ENCODE measurements at places on chromosomes 6 and 20.

GRCh38 chr6:166853371-166854325, 102.7 kb downstream of the RNASET2 start:
- DNase-seq, result no peak

GRCh38 chr6:44044154-44044539, 83.1 kb downstream of the MRPL14 start:
- no peak for DNase-seq

- no peak for DNase-seq
Observed at GRCh38 chr6:44057931-44058616, 69.2 kb downstream of the MRPL14 start.

- no peak for DNase-seq
Observed at GRCh38 chr6:54633601-54634000, 213.0 kb upstream of the FAM83B start.

DNA sequence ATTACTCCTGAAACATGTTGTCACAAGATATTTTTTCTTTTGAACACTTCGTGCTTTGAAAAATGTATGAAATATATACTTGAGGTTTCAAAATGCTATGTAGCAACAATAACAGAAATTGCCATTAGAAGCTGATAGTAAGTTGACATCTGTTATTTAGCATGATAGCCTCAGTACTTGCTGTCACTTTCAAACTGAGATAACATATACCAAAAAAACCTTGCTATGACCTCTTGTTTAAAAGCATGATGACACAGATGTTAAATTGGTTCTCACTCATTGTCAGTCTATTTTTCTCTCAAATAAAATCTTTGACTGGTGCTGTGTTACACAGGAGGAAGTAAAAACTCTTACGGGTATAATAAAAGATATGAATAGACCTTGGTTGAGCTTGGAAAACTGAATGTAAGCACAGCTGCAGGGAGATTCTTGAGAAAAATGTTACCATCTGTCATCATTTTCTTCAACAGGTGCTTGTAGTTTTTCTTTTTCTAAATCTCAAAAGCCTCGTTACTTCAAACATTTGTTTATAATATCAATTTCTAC, 18.6 kb downstream of the MOXD1 start:
- DNase-seq, result no peak

GRCh38 chr6:167397712-167398111, 72.8 kb downstream of the TTLL2 start:
- no peak for DNase-seq

- no peak for DNase-seq
Observed at GRCh38 chr20:19633985-19634384, 124.1 kb upstream of the RIN2 start.

- no peak for DNase-seq
Observed at GRCh38 chr20:38926934-38927616, 858 bp downstream of the FAM83D start.

GRCh38 chr6:111975466-111975865, 78.4 kb upstream of the CCN6 start:
- DNase-seq, result no peak

DNA sequence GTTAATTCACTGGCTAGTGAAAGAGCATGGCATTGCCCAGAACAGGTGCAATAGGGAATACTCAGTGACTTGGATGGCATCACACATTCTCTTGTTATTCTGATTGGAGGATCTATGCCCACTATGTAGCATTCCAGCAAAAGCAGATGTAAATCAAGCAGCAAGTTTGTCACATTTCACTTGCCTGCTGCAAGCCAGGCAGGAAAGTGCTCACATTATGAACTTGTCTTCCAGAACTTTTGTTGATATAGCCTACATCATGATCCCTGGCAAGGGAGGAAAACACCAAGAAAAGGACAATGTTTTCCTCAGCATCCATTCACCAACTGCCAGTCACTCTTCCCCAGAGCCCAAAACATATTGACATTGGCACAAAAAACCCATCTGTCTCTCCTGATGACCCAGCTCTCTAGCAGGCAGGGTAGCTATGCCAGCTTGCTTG, 77.8 kb downstream of the ARHGAP18 start:
- DNase-seq, result no peak

GRCh38 chr6:31948753-31949413, 3.0 kb downstream of the CFB start:
- no peak for DNase-seq

DNA sequence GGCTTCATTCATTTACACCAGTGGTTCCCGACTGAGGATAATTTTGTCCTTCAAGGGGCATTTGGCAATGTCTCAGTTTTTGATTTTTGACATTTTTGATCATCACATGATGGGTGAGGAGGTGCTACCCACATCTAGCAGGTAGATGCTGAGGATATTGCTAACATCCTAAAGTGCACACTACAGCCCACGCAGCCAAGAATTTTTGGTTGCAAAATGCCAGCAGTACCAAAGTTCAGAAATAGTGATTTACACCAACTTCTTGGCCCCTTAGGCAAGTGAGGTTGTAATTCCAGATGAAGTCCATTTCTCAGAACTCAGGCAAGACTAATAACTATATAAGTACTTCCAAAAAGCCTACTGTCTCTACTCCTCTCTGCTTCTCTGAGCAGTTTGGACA, 80.1 kb upstream of the TSHZ2 start:
- DNase-seq, result no peak

GRCh38 chr20:53291548-53291947, 302.1 kb downstream of the ZNF217 start:
- DNase-seq, result peak; percentile 65

DNA sequence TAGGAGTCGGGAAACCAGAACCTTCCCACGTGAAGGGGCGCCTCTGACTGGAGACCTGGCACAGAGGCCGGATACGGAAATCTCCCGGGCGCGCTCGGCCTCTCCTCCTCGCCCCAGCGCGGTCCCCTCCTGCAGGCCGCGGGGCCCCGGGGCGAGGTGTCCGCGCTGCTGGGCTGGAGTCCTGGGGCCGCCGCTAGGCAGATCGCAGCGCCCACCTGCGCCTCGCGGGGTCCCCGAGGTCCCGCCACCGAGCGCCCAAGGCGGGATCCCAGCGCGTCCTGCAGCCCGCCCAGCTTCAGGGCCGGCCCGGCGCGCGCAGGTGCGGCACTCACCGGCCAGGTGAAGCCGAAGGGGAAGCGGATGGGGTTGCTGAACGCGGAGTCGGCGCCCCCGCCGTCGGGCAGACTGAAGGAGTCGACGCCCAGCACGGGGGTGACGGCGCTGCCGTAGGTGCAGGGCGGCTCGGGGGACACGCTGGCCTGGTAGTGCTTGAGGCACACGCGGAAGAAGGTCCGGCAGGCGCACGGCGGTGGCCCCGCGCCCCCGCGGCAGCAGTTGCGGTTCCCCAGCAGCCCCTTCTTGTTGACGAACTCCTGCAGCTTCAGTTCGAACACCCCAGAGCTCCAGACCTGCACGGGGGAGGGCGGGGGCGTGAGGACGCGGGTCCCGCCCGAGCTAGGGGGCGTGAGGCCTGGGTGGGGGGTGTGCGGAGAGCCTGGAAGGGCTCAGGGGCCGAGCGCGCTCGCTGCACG, 1.5 kb downstream of the DLL1 start:
- no peak for DNase-seq

DNA sequence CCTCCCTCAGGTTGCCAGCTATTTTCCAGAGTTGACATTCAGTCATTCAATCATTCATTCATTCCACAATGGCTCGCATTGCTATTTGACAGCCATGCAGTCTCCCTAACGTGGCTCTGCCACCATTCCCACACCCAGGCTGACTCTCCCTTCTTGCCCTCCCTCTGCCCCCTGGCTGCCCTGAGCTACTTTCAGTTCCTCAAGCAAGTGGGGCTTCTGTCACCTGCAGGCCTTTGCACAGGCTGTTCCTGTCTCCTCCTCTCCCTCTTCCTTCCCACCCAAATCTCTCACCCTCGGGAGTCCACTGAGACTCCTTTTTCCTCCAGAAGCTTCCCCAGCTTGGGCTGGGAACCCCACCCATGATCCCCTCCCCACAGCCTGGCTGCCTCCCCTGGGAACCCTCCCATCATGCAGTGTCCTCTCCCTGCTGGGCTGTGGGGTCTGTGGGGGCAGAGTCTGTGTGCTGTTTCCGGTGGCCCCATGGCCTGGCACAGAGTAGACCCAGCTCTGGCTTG, 2.6 kb downstream of the PACSIN1 start:
- DNase-seq, result no peak

DNA sequence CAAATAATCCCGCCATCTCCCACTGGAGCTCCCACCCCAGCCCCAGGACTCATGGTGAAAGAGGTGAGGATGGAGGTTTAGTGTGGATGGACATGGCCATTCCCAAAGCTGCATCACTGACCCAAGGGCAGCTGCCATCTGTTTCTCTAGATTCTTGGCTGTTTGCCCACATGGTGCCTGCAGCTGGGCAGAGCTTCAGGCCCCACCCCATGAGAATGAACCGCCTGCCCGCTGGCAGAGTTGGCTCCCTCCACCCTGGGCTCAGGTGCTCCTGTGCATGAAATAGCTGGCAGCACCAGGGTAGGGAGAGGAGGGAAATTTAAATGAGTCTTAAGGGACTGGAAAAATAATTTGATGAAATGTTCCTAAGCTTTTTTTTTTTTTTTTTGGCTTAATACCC, 17.4 kb downstream of the SCML4 start:
- no peak for DNase-seq

DNA sequence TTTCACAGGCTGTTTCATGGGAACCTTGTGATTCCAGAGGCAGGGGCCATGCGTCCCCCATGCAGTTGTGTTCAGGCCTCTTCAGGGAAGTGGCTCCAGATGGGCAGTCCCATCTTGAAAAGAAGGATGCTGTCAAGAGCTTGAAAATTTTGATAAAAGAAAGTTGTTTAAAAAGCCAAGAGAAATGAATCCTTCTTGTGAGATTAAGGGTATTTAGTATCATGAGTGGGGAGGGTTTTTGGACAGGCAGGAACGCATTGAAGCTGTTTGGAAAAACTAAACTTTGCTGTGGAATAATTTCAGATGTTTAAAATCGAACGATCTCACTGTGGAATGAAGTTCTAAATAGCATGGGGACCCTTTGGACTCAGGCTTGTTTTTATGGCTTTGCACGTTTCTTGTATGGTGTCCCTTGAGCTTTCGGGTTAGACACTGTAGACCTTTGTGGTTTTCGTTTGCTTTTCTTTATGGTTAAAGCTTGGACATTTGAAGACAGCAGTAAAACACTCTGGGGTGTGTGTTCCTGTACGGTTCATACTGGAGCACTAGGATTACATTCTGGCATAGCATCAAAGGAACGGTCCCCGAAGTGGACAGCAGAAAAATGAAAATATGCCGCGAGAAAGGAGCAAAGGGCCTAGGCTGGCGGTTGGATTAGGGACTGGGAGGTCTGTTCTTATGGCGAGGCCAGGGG, 18.2 kb downstream of the KIF25 start:
- DNase-seq, result no peak

DNA sequence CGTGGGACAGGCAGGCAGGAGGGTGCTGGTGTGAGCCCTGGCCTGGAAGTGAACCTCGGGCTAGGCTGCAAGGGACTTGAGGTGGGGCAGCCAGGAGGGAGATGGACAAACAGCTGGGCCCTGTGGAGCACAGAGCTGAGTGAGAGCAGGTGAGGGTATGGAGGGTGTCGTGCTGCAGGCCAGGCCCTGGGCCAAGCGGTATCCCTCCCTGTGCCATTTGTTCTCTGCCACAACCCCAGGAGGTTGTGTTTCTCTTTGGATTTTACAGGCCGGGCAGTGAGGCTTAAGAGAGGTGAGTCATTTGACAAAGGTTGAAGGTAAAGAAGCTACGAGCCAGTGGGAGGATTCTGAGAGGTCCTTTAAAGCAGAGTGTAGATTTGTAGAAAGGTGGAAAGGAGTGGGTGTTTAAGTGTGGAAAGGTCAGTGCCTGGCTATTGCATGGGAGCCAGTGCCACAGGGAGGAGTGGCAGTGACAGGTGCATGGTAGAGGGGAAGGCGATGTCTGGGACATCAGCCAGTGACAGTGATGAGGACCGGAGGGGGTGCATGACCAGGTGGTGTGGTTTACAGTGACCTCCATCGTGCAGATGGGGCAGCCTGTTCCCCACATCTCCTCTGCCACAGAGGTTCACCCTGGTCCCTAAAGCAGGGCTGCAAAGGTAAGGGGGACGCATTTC, 39.8 kb downstream of the GMPR start:
- no peak for DNase-seq

DNA sequence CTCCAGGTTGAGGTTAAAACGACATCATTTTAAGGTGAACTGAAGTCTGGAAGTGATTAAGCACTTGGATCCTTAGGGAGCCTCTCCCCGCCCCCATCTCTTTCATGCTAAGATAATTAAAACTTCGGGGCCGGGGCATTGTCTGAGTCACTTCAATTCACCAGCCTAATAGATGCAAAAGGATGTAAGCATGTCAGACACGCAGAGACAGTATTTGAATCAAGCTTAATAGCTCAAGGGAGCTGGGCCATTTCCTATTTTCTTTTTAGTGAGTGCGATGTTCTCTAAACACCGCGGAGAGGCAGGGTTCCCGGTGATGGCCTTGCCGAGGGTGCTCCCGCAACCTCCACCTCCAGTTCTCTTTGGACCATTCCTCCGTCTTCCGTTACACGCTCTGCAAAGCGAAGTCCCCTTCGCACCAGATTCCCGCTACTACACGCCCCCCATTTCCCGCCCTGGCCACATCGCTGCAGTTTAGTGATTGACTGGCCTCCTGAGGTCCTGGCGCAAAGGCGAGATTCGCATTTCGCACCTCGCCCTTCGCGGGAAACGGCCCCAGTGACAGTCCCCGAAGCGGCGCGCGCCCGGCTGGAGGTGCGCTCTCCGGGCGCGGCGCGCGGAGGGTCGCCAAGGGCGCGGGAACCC, 516 bp upstream of the IRF4 start:
- DNase-seq, result no peak

GRCh38 chr20:24432046-24432442, 37.4 kb upstream of the SYNDIG1 start:
- DNase-seq, result no peak

DNA sequence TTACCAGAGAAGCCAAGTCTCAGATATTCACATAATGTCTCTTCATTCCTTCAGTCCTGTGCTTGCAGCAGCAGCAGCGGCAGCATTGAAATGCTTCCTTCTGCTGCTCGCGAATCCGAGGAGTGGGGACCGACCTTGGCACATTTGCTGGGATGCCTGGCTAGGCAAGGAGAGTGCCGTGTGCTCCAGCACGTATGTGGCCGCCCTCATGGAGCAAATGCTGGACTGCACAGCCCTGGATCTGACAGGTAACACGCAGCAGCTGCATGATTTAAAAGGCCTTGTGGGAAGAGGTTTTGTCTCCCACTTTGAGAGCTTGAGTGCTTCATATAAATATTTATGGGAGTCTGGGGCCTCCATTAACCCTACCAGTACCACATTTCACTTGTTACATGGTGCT, 9.9 kb downstream of the MAFB start:
- no peak for DNase-seq

DNA sequence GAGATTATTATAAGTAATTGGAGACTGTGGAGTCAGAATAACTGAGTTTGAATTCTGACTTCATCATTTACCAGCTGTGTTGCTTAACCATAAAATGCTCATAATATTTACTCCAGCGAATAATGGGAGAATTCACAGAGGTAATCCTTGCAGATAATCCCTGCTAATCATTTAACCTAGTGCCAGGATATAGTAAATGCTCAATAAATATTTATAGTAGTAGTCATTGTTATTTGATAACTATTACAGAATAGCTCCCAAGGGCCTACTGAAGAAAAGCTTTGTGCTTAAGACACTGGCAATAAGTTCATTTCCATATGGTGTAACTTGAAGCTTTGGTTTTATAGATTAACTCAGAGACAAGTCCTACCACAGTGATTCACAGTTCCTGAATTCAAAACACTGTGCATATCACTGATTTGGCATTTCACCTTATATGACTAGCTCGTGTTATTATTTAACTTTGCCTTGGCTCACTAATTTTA, 208.8 kb upstream of the PLCB4 start:
- no peak for DNase-seq
